Left colon (tissue), 2 donors: ENCODE measurements at places on chromosomes 6 and 20.
A peak's percentile ranks its signal among the peaks of the same experiment; 100 is the strongest.

- no peak for DNase-seq
Observed at GRCh38 chr6:138979813-138980668, 8.0 kb downstream of the REPS1 start.

DNA sequence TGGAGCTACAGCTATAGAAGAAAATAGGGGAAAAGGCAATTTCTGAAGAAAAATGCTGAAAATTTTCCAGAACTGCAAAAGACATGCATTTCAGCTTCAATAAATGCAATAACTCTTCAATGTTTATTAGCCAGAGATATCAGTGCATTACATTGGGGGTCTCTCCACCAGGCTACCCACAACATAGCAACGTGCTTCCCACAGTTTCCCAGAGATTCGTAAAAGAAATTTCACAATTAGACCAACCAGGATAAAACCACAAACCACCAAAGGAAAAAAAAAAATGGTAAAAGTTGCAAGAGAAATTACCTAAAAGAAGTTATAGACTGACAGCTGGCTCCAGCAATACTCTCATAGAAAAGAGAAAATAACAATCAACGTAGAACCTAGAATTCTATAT, 16.0 kb downstream of the LY86 start:
- no peak for DNase-seq

DNA sequence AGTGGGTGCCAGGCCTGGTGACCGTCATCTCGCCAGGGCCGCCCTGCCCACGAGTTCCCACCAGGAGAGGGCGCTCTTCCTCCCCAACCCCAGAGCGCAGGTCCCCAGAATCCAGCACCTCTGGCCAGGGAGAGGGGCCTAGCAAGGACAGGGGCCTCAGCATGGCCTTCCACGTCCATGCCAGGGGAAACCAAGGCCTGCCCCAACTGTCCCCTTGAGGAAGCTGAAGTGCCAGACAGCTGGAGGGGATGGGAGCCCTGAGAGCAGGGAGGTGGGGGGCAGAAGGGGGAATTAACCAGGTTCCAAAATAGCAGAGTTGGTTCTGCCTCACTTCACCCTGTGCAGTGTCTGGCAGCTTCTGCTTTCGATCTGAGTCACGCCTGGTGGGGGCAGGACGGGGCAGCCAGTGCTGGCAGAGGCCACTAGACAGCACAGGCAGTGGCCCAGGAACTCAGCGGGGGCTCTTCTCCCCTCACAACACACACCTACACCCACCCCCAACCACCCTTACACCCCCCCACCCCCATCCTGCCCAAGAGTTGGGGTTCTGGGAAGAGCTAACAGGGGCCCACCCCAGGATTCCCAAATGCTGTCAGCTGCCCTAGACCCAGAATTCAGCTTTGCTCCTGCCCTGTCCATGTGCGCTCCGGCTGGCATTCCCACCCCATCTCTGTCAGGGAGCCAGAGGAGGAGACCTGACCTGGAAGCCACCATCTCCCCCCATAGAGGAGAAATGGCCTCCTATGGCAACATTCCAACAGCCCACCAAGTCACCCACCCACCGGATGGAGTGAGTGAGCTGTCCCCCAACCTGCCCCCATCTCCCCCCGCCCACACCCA, 29.2 kb downstream of the TFEB start:
- DNase-seq, result peak; percentile 84

GRCh38 chr20:1001911-1002681, at the start of gene RSPO4:
Gene RSPO4, minus strand, starts transcription at chr20:1002311. Its CDS starts 147 bp downstream, at chr20:1002164.
- no peak for DNase-seq

GRCh38 chr6:90689172-90689571, 102.3 kb upstream of the MAP3K7 start:
- DNase-seq, result no peak

DNA sequence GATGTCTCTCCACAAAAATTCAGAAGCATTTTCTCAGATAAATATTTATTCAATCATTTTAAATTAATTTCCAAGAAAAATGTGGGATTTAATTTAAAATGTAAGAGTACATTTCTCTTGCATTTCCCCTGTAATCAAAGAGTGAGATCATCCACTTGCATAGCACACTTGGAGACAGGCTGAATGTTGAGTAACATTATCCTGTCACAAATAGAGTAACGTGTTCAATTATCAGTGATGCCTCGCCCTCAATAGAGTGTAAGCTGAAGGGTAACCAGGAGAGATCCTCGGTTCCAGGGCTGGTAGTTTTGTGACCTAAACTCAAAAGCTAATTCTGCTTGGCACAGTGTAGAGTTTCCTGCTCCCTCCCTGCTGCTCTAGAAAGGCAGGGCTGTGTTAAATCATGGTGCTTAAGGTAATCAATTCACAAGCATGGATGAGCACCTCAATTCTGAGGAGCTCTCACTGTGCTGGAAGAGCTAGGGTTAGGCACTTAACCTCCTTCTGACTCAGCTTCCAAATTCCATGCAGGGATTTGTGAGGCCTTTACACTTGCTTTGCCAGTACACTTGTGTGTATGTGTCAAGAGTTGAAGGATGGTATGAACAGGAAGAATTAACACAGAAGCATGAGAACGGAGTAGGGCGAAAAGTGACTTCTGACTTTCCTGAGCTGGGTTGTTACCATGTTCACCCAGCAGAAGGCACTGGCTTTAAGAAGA, 56.6 kb downstream of the MMUT start:
- DNase-seq, result no peak

DNA sequence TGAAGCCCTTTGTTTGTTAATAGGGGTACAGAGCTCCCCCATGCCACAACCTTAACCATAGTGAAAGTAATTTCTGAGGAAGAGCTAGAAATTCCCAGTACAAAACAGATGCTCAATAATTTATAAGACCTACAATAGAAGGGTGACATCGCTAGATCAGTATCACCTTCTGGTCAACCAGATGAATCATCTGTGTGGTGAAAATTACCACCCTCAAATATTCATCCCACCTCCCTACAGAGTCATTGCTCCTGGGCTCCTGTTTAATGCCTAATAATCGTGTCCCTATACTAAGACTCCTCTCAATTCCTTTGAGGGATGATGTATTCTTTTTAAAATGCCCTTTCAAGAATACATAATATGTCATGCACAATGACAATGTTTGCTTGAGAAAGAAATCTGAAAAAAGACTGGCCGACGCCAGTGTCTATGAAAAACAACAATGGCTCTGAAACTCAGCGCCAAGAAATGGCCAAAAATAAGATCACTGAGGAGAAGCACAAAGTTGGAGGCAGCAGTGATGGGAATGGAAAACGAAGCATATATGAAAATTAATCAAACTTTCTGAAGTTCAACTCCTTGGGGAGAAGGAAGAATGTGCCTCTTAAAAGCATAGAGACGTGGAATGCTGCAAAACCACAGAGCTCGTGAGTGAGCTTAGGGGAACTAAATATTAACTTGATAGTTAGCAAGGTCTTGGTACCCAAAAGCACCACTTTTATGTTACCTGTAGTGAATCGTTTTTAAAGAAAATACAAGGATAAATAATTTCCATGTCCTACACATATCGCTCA, 11.0 kb upstream of the ADGRF5 start:
- no peak for DNase-seq

GRCh38 chr6:144265061-144265357, 20.1 kb upstream of the UTRN start:
- DNase-seq, result no peak
